ENCODE measurements at places on chromosomes 2 and 18. TPM values are rescaled to one million over a fixed set of nuclear protein-coding genes. Genes with fewer than 3 reads are reported as not detected.

The FMNL2 gene
- total RNA-seq = 0.59 TPM

The AGXT gene
- total RNA-seq = not detected

The ALPG gene
- not detected for total RNA-seq

The AAK1 gene
- total RNA-seq = 71.7 TPM

The EFHD1 gene
- total RNA-seq = 0.33 TPM

The REG3A gene
- total RNA-seq = not detected

The GREB1 gene
- 0.55 TPM for total RNA-seq

The TLX2 gene
- total RNA-seq = 0.37 TPM

The RTP5 gene
- total RNA-seq = 0.11 TPM

The CXCR4 gene
- 106 TPM for total RNA-seq

The DSG4 gene
- total RNA-seq = not detected

The CHRND gene
- not detected for total RNA-seq

The RND3 gene
- total RNA-seq = not detected

DNA sequence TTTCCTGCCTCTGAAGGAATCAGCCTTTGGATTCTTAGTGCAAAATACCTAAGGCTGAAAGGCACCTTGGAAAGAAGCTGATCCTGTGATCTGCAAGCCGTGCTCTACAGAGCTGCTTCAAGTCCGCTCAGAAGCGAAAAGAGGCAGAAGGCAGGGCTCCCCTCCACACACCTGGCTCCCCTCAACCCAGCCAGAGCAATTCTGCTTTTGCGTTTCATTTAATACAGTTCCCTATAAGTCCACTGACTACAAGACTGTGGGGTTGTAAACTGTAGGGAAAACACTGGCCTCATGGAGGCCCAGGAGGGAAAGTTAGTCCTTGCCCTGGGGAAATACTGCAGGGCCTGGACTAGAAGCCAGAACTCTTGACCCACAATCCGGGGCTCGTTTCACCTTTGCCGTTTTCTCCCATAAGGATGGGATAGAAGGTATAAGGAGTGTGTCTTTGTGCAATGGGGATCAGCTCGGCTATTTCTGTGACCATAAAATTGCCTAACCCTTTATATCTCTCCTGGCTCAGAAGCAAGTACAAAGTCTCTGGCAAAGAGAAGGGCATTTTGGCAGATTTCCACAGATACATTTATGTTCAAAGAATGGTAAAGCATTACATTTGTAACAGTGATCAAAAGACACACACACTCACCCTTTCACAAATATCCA lies 95.8 kb upstream of the TEX51 start:
- no peak for DNase-seq

- no peak for DNase-seq
These were observed 10.1 kb downstream of the PLCL1 start for GRCh38 chr2:197814526-197814925.

DNA sequence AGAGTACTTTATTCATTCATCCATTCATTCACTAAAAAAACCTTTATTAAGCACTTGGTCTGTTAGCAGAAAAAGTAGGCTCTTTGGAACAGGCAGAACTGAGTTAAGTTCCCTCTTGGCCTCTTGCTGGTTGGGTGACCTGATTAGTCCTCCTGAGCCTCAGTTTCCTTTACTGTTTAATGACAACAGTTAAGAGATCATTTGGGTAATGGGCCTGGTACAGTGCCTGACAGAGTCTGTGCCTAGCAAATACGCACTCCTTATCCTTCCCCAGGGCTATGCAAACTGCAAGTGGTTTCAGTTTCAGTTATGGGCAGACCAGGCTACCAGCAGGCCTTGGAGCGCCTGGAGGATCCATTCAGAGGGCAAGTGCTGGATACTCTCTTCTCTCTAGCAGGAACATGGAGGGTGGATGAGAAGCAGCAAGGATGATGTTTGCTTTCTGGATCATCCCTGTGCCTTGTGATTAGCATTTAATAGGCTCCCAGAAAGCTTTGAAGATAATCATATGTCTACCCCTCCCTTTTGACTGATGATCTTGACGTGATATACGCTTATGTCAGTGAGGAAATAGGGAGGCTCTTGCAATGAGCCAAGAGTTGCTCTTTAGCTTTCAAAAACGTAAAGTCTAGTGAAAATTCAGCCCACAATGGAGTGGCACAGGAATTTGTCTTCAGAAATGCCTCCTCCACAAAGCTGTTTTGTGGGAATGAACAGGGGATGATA lies 12.4 kb upstream of the TAF1B start:
- DNase-seq = no peak

DNA sequence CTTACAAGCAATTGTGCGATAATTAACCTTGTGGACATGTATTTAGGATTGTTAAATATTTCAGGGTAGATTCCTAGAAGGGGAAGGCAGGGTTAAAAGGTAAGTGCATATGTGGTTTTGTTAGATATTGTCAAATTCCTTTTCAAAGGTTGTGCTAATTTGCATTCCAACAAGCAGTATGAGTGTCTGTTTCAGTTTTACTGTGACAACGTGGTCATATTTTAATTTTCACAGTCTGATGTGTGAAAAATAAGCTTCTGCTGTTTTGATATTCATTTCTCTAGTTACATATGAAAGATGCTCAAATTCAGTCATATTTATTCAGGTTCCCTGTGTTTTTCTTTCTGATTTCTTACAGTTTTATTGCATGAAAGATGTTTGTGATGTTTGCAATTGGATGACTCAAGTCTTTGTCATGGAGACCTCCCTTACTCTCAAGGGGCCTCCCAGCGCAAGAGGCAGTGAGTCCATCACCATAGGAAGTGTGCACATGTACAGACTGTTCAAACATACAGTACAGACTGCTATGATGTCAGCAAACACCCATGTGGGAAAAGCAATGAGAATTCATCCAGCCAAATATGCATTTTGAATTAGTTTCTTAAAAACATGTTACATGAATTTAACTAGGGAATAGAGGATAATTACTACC lies 310.8 kb downstream of the GALR1 start:
- no peak for DNase-seq

GRCh38 chr2:45909171-45909565 lies 257.7 kb downstream of the PRKCE start:
- no peak for DNase-seq

DNA sequence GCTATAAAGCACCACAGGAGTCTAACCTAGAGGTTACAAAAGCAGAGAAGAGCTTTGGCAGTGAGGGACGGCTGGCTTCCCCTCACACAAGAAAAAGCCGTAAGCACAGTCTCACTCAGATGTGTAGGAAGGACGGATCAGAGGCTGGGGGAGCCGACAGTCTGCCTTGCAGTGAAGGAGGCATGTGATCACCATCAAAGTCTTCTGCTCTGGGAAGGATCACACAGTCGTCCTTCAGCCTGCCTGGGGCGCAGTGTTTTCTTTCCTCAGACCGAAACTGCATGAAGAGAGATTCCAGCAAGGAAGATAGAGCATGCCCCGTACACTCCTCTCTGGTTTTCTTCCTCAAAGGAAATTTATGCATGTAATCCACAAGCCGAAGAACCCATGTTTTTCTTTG lies 24.1 kb downstream of the GATA6 start:
- no peak for DNase-seq

GRCh38 chr2:162153608-162154224 lies 1.7 kb upstream of the GCG start:
- peak; percentile 38 for DNase-seq

DNA sequence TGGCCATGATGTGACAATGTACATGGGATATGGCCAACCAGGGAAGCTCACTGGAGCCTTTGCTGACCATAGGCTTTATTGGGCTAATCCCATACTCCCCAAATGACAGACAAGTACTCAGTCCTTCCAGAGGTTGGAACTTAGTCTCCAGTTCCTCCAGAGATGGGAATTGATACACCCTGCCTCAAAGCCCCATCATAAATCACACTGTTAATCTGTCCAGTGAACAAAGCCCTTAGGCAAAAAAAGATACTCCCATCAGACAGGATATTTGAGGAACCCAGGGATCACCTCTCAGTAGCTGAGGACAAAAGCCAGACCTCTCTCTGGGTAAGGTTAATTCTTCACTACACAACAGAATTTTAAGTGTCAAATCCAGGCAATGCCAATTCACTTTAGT lies 247.5 kb upstream of the CDH20 start:
- no peak for DNase-seq

DNA sequence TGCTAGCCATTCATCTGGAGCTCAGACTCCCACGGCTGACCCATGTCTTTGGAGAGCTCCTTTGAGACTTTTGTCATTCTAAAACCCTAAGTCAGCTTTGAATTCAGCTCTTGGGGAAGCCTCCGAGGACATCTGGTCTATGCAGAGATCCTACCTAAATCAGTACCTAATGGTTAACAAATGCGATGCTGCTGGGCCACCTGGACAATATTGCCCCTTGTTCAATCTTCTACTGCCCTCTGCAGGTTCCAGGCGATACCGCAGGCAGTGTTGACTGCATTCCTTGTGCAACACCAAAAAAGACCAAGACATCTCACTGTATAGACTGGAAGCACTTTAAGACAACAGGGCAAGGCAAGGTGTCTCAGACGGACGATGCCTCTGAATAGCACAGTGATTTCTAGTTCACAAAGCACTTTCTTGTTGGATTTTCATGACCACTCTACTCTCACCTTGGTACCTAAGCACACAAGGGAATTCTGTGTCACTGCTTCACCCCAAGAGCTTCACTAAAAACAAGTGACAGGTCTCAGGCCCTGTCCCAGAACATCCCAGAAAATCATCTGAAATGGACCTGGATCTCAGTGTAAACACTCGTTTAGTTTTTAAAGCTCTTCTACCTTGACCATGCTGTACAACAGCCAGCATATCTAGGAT lies 80.9 kb downstream of the XDH start:
- DNase-seq = peak; percentile 50

DNA sequence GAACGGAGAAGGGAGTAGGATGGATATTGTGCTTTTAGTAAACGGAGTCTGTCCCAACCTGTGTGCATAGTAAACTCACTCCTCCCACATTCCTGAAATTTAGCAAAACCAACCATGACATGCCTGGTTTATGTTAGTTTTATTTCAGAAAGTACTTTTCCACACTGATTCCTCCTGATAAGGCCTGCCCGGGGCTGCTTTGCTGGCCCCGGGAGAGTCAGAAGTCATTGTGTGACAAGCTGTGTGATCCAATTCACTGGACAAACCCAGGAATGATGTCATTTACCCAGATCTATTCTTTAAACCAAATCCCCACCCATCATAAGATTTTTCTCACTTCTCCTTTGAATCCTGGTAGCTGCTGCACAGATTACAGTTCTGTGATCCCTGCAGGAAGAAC lies 109.0 kb downstream of the SETBP1 start:
- no peak for DNase-seq

DNA sequence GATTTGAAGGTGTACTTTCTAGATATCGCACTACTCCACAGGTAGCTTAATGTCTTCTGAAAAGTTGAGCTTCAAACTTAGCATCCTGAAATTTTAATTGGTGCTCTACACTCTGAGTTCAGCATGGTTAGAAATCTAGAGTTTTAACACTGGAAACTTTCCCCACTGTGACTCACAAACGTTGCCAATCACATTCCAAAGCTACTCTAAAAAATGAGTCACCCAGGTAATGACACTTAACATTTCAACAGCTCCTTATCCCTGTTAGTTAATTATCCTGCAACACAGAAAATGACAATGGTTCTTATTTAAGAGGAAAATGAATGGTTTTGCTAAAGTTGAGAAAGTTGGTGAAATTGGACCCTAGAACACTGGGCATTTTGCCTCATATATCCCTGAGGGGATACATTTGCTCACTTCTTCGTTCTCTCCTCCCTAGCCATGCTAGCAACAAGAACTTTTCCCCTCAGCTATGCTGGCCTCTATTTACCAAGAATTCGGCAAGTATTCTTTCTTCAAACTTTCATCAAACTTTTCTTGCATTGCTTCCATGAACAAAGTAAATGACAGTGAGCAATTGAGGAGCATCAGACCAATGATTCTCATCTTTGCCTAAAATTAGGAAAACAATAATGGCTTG lies 1024.1 kb upstream of the KLHL29 start:
- DNase-seq = no peak

- DNase-seq = no peak
These were observed 98.1 kb upstream of the HS6ST1 start for GRCh38 chr2:128416806-128417205.

DNA sequence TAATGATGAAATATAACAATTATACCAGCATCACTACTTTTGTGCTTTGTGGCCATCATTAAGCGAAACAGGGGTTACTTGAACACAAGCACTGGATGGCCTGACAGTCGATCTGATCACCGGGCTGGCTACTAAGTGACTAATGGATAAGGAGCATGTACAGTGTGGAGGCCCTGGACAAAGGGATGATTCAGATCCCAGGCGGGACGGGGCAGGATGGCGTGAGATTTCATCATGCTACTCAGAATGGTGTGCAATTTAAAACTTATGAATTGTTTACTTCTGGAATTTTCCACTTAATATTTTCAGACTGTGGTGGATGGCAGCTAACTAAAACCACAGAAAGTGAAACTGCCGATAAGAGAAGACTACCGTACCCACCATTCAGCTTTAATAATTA lies 7.0 kb upstream of the CLIP4 start:
- no peak for DNase-seq

- DNase-seq = no peak
These were observed 127.2 kb upstream of the EPAS1 start for GRCh38 chr2:46170026-46170425.

DNA sequence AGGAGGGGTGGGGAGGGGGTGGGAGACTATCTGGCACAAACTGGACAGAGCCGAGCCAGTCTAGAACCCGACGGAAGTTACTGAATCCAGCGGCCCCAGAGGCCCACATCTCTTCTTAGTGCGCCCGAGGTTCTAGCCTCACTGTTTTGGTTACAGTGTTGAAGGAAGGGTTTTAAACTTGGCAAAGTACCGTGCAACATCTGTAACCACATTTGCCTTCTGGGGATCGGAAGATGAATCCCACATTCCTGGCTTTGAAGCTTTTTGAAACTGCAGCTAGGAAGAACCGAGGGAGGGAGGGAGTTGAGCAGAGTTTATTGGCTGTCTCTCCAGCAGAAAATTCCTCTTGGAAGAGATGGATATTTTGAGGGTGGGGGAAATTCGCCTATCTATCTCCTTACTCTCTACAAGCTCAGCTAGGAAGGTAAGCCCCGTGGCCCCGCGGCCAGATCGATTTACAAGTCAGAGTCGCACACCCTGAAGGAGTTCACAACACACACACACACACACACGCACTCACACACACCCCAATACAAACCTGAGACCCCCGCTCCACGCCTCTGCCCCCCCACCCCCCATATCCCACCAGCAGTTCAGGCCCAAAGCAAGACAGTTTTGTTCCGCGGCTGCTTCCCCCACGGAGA lies 1.0 kb downstream of the ACVR1 start:
- no peak for DNase-seq

GRCh38 chr2:62330959-62331358 lies 135.0 kb downstream of the B3GNT2 start:
- DNase-seq = no peak

- DNase-seq = no peak
These were observed 64.0 kb upstream of the SLC14A2 start for GRCh38 chr18:45551142-45551815.

- no peak for DNase-seq
These were observed 77.6 kb upstream of the BCL2L11 start for GRCh38 chr2:111042772-111043771.

DNA sequence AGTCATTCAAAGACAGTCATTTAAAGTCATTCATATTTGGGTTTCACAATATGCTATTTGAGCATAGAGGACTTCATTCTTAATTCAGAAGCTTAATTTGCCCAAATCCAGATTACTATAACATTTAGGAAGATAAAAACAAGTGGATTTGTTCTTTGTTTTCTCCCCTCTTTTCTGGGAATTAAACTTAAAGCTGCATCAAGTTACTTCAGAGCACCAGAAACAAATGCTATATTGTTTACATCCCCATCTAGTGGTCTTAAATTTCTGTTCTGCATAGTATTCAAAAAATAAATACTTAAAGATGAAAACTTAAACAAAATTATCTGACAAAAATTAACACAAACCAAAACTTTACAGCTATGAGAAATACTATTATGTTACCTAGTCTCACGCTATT lies 34.7 kb upstream of the MARCHF7 start:
- no peak for DNase-seq

Measured in CD8-positive, alpha-beta memory T cell (primary cell).